ENCODE measurements at places on chromosomes 3 and 15.

GRCh38 chr3:9503283-9503682 lies 50.3 kb downstream of the LHFPL4 start:
- peak; percentile 67 for DNase-seq

DNA sequence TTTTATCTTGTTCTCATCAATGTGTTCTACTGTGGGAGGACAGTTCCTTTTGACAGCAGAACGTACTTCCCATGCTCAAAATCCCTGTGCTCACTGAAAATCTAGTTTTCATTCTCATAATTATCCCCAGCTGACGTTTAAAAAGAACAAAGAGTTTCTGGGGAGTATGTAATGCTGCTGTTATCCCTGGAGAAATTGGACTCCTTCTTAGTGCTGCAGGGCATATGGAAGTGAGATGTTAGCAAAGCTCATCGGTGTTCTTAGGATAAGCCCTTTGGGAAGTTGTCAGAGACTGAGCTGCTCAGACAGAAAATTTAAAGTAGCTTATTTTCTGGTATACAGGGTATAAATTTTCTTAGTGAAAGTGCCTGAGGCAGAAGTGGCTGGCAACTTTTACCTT lies 66.5 kb downstream of the CDAN1 start:
- DNase-seq = no peak

- DNase-seq = no peak
Measured at GRCh38 chr3:58566398-58567250, 10.6 kb downstream of the FAM107A start.

DNA sequence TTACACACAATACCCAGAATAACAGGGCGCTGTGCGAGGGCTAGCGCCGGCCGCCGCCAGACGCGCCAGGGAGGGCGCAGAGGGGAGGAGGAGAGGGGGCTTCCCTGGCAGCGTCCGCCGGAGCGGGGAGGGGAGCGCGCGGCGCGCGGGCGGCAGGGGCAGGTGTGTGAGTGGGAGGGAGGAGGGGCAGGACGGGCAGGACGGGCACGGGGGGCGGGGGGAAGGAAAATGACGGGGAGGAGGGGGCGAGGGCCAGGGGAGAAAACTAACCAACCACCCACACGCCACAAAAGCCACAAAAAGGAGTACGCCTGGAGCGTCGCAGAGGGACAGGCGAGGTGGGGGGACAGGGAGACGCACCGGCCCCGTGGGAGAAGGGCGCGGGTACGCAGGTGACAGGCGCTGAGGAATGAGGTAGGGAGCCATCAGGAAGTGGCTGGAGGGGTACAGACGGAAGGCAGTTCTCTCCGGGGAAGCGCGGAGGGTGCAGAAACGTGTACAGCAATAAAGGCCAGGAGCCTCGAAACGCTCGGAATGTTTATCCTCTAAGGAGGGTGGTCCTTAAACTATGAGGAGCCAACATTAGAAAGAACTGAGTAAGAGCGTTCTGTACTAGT lies 610 bp upstream of the SATB1 start:
- DNase-seq = no peak

DNA sequence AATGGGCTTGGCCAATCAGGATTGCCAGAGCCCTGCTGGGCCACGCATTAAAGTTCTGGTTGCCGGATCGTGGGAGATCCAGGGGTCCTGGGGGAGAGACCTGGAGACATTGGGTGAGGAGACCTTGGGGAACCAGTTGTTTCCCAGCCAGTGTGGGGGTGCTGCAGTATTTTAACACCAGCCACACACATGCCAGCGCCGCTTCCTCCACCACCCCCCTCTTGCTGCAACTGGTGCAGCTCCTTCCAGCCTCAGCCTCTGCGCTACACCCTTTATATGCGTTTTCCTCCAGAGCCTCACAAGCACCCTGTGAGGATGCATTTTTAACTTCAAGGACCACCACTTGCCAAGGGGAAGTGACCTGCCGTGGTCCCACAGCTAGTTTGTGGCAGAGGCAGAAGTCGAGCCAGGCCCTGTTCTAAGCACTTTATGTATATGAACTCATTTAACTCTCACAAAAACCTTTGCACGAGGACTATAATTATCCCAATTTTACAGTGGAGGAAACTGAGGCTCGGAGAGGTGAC lies 29.4 kb upstream of the GRIP2 start:
- DNase-seq = no peak

DNA sequence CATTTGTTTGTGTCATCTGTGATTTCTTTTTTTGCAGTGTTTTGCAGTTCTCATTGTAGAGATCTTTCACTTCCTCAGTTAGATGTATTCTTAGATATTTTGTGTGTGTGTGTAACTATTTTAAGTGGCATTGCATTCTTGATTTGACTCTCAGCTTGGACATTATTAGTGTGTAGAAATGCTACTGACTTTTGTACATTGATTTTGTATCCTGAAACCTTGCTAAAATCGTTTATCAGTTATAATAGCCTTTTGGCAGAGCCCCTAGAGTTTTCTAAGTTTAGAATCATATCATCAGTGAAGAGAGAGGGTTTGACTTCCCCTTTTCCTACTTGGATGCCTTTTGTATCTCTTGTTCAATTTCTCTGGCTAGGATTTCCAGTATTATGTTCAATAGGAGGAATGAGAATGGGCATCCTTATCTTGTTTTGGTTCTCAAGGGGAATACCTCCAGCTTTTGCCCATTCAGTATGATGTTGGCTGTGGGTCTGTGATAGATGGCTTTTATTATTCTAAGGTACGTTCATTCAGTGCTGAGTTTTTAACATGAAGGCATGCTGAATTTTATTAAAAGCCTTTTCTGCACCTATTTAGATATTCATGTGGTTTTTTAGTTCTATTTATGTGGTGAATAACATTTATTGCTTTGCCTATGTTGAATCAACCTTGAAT lies 211.7 kb downstream of the MBNL1 start:
- no peak for DNase-seq
